ENCODE measurements at places on chromosomes 1 and 21.
A peak's percentile ranks its signal among the peaks of the same experiment; 100 is the strongest.

- DNase-seq = no peak
Observed at GRCh38 chr1:46183079-46183847, 7.0 kb upstream of the P3R3URF start.

GRCh38 chr1:209400351-209401220 lies 182.9 kb upstream of the CAMK1G start:
- no peak for DNase-seq

GRCh38 chr1:210262897-210263272 lies 30.3 kb downstream of the SERTAD4 start:
- no peak for DNase-seq

DNA sequence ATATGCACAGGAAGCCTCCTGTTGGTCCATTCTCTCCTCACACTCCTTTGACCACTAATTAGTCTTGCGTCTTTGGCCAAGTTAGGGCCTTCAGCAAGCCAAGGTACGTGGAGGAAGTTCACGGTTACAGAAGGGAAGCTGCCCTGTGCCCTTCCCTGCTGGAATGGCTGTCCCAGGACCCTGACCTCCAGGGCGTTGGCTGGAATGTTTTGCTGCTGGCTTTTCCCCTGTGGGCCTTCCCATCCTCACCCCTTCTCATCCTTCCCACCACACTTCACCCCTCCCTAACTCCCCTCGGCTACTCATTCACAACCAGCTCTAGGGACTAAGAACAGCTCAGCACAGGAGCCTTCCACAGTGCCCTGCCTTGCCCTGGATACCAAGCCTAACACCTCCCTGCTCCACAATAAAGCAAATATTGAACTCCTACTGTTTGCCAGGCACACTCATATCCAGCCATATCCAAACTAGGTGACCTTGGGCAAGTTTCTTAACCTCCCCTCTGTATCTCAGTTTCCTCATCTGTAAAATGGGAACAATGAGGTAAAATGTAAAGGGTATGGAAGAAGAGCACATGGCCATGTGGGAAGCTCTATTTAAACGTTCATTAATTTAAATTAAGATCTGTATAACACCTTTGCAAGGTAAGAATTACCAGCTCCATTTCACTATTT lies 8.8 kb upstream of the CDCP2 start:
- DNase-seq = no peak

DNA sequence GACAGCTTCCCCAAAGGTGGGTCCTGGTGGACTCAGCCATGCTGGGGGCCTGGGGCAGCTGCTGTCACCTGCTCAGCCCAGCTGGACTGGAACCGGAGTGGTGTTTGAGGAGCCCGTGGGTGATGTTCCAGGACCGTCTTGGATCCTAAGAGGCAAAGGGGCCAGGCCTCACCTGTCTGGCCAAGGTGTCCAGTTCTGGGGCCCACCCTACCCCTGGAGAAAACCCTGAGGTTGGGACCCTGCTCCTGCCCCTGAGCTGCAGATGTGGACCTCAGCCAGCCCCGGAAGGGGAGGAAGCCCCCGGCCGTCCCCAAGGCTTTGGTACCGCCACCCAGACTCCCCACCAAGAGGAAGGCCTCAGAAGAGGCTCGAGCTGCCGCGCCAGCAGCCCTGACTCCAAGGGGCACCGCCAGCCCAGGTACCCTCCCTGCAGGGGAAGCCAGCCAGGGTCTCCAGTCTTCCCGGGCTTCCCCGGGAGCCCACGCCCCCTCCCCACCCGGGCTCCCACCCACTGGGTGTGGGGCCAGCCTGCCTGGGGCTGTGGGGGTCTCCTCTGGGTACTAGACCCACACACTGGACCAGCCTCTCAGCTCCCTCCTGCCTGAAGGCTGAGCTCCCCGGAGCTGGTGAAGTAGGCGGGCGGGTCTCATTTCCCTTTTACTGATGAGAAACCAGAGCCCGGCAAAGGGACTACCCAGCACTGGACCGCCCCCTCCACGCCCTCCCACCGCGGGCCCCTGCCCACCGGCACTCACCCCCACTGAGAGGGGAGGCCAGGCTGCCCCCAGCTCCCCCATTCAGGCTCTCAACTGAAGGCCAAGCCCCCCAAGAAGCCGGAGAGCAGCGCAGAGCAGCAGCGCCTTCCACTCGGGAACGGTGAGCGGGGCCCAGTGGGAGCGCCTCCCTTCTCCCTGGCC lies 1.3 kb downstream of the AIRE start:
- DNase-seq = no peak

DNA sequence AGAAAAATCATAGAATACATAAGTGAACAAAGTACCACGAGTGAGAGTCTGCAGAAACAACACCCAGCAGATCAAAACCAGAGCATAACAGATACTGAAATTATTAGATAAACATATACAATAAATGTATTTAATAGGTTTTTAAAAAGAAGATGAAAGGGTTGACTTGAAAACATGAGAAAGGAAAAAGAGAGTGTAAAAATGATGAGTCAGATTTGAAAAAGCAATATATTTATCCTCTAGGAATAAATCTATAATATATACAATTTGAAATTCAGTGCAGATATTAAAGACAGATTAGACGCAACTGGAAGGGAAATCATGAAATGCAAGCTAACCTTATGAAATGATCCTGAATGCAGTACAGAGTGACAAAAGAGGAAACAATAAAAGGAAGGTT lies 170.2 kb upstream of the RUNX1 start:
- no peak for DNase-seq

- no peak for DNase-seq
Observed at GRCh38 chr1:5376538-5377247, 615.5 kb downstream of the NPHP4 start.

DNA sequence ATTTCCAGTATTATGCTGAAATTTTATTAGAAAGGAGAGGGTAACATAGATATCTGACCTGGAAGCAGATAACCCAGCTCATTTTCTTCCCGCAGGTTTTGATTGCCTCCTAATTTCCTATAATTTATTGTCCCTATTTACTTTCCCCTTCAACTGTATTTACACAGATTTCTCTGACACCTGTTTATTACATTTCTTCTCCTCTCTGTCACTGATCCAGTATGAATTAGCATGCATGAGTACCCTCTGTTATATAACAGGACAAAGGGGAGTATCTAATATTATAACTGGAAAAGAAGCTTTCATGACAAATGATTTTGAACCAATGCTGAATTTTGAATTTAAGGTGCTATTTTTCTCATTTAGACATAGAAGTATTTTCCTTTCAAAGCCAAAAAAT lies 37.4 kb downstream of the DENND1B start:
- no peak for DNase-seq

GRCh38 chr1:119827010-119827409 lies 15.8 kb upstream of the REG4 start:
- no peak for DNase-seq

DNA sequence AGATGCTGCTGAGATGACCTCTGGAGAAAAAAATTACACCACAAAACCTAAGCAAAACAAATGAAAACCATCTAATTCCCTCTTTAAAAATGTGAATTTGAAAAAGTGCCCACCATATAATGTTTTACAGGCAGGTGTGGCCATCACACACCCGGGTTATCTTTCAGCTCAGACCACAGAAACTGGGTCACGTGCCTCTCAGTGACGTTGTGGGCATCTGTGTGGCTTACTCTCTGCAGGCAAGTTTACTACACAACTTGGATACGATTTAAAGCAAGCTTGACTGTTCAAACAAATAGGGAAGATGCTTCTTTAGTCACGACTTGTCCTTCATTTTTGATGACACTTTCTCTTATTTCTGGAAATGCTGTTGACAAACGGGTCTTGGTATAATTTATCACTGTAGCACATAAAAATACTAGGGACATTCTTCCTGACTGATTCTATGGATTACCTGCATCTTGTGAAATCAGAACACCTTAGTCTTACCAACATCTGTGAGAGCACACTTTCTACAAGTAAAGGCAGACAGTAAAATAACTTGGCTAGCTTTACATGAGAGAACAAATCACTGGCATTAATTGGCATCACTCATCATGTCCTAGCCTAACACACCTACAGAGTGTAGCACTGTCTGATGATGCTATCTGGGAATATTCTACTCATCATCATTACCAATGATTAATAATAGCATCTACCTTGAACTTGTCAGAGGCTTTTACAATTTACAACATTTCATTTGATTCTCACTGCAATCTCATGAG lies 89.3 kb upstream of the EDEM3 start:
- DNase-seq = peak; percentile 34

DNA sequence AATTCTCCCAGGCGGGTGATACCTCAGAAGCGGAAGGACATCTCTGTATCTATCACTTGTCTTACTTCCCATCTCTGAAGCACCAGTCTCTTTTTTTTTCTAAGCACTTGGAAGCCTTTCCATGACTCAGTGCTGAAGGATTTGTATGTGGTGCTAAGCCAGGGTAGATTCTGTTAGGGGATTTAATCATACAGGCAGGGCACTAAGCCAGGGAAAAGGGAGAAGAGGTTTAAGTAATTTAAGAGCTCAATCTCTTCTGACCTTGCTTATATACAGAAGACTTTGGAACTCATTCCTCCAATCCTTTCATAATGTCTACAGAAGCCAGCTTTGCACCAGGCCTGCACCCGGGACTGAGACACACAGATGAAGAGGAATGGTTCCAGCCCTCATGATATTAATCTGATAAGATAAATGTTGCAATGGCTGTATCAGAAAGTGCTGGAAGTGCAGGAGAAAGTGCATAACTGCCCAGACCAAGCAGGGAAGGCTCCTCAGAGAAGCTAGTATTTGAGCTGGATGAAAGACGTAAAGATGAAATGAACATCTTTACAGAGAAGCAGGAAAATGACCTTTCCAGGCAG lies 11.0 kb downstream of the FAM163A start:
- DNase-seq = no peak

GRCh38 chr1:87869567-87869966 lies 540.9 kb downstream of the LMO4 start:
- DNase-seq = no peak

DNA sequence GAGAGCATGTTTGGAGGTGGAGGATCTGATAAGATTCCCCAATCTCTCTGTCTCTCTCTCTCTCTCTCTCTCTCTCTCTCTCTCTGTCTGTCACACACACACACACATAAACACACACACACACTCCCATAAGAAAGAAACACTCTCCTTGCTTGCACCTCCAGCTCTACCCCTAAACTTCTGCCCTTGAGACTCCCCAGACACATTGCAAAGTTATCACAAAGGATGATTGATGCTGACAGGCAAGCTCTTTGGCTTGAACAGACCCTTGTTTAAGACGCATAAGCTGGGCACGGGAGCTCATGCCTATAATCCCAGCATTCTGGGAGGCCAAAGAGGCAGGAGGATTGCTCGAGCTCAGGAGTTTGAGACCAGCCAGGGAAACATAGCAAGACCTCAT lies 78.2 kb downstream of the NAV1 start:
- DNase-seq = no peak

DNA sequence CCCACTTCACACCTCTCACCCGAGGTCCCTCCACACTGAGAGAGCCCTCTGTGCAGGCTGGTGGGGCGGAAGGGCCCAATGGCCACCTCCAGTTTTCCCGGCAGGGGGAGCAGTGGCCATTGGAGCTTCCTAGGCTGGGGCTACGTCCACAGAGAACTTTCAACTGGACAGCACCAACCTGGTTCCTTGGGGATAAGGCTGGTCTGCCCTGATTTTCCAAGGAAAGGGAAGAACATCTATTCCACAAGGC lies 20.3 kb upstream of the LAPTM5 start:
- DNase-seq = no peak

DNA sequence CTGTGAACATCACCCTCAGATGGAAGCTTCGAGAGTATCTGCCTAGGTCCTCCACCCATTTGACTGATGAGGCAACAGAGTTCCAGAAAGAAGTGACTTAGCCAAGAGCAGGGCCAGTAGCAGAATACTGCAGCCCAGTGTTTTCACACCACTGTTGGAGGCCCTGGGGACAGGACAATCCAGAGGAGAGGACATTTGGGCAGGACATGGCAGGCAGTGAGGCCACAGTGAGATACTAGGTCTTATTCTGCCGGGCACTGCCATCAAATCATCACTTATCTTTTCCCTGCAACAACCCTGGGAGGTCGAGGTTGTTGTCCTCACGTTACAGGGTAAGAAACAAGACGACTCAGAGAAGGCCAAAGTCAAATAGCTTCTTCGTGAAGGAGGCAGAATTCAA lies 5.5 kb upstream of the FOXO6 start:
- DNase-seq = no peak

GRCh38 chr21:45138199-45139002 lies 64.0 kb downstream of the ADARB1 start:
- DNase-seq = peak; percentile 60

- no peak for DNase-seq
Observed at GRCh38 chr1:27596261-27596660, 7.7 kb downstream of the AHDC1 start.

GRCh38 chr1:66333466-66334199 lies 200.3 kb upstream of the SGIP1 start:
- no peak for DNase-seq

- no peak for DNase-seq
Observed at GRCh38 chr1:211327346-211327921, 801 bp downstream of the TRAF5 start.

DNA sequence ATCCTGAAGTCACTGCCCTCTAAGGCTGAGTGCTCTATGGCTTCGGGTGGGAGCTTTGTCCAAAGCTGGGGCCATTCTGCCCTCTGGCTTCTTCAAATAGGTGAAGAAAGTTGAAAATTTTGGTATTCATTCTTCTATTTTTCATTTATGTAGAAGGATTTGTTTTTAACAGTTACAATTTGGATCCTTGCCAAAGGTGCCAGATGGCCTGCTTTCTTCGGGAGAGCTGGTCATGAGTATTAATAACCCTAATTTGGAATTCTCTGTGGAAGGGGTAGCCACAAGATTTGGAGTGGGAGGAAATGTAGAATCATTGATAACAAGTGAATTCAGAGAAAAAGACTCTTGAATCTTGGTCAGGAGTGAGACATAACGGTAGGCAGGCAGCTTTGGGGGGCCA lies 370.4 kb upstream of the ST6GALNAC5 start:
- DNase-seq = no peak

GRCh38 chr1:46583494-46583893 lies 20.6 kb downstream of the MKNK1 start:
- DNase-seq = no peak

DNA sequence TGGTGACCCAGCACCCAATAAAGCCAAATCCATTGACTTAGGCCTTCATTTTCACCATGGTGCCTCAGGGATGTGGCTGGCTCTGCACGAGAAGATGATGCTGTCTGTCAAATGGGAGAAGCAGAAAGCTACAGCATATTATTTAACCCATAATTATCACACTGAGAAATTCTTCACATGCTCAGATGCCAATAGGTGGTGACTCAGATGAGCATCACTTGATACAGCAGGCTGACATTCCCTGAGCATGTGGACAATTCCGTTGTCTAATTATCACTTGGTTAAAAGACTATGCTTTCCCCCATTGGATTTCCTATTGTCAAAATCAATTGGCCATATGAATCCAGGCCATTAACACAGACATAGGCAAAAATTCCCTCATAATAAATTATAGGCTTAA lies 44.0 kb upstream of the HSD3B1 start:
- DNase-seq = no peak

DNA sequence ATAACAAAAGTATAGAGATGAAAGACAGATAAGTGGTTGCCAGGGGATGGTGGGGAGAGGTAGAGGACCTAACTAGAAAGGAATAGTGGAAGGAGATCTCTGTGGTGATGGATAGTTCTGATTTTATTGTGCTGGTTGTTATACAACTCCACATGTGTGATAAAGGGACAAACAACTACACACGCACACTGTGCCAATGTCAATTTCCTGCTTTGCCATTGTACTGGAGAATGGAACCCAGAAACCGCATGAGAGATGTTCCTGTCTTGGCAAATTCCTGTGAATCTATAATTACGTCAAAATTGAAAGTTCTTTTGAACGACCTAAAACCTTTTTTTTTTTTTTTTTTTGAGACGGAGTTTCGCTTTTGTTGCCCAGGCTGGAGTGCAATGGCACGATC lies 11.0 kb downstream of the TNFRSF9 start:
- no peak for DNase-seq

All from activated CD8-positive, alpha-beta memory T cell treated with anti-CD3 and anti-CD28 coated beads for 1 hour (primary cell).